ENCODE measurements at places on chromosomes 3 and 15. TPM values are rescaled to one million over a fixed set of nuclear protein-coding genes. Genes with fewer than 3 reads are reported as not detected.

The ROPN1 gene
- polyA plus RNA-seq: not detected

The LRRN1 gene
- 19.3 TPM for polyA plus RNA-seq

The SPTSSB gene
- 3.4 TPM for polyA plus RNA-seq

The LMAN1L gene
- not detected for polyA plus RNA-seq

The KBTBD13 gene
- 0.07 TPM for polyA plus RNA-seq

The ISLR gene
- 51.7 TPM for polyA plus RNA-seq

The SNURF gene
- 39.6 TPM for polyA plus RNA-seq

The SCG5 gene
- polyA plus RNA-seq: 23.1 TPM

The ADAMTS7 gene
- polyA plus RNA-seq: 18.7 TPM

The KIF7 gene
- 10.1 TPM for polyA plus RNA-seq

The GRIP2 gene
- 0.90 TPM for polyA plus RNA-seq

The SERINC4 gene
- polyA plus RNA-seq: 0.23 TPM

The SSUH2 gene
- polyA plus RNA-seq: 5.0 TPM

The ZNF774 gene
- 4.7 TPM for polyA plus RNA-seq

The RNF7 gene
- polyA plus RNA-seq: 131 TPM

The ADGRG7 gene
- 0.19 TPM for polyA plus RNA-seq

The GOLGA6D gene
- not detected for polyA plus RNA-seq

The HCLS1 gene
- polyA plus RNA-seq: 8.0 TPM

The TUSC7 gene
- not detected for polyA plus RNA-seq

The TMC3 gene
- polyA plus RNA-seq: 0.12 TPM

The C3orf70 gene
- polyA plus RNA-seq: 8.8 TPM

The STRA6 gene
- 27.3 TPM for polyA plus RNA-seq

The GPR15 gene
- polyA plus RNA-seq: not detected

The RPL39L gene
- polyA plus RNA-seq: 19.2 TPM

The PSMD2 gene
- 225 TPM for polyA plus RNA-seq

The HHLA2 gene
- polyA plus RNA-seq: 16.8 TPM

The GPR62 gene
- polyA plus RNA-seq: 0.37 TPM

The HEMK1 gene
- polyA plus RNA-seq: 19.5 TPM

The GOLGA6L4 gene
- polyA plus RNA-seq: 10.0 TPM

The LIPH gene
- polyA plus RNA-seq: 1.8 TPM

The TMEM212 gene
- polyA plus RNA-seq: not detected

The SKIC8 gene
- polyA plus RNA-seq: 121 TPM

The SOX14 gene
- polyA plus RNA-seq: not detected

The IL5RA gene
- polyA plus RNA-seq: 0.62 TPM

The SLC6A20 gene
- 0.12 TPM for polyA plus RNA-seq

The EHD4 gene
- 17.0 TPM for polyA plus RNA-seq

The LMOD3 gene
- polyA plus RNA-seq: 0.18 TPM

The GPR149 gene
- not detected for polyA plus RNA-seq

The ENTPD3 gene
- polyA plus RNA-seq: 2.2 TPM

The TEX9 gene
- polyA plus RNA-seq: 33.0 TPM

The MYO5C gene
- polyA plus RNA-seq: 22.0 TPM

The IGSF10 gene
- polyA plus RNA-seq: 2.2 TPM

The CKMT1B gene
- polyA plus RNA-seq: 4.0 TPM

The FGF12 gene
- 9.8 TPM for polyA plus RNA-seq

The DPPA4 gene
- 5.2 TPM for polyA plus RNA-seq

The MINDY4B gene
- not detected for polyA plus RNA-seq

The USP13 gene
- polyA plus RNA-seq: 16.7 TPM

The DHX30 gene
- 59.4 TPM for polyA plus RNA-seq

The VEPH1 gene
- 58.5 TPM for polyA plus RNA-seq

The IMPG2 gene
- 0.58 TPM for polyA plus RNA-seq
